Stimulated activated CD8-positive, alpha-beta memory T cell treated with anti-CD3 and anti-CD28 coated beads, Interleukin-4, amount 100 ng/mL, for 48 hours (primary cell): ENCODE measurements at places on chromosomes 2 and 18.

DNA sequence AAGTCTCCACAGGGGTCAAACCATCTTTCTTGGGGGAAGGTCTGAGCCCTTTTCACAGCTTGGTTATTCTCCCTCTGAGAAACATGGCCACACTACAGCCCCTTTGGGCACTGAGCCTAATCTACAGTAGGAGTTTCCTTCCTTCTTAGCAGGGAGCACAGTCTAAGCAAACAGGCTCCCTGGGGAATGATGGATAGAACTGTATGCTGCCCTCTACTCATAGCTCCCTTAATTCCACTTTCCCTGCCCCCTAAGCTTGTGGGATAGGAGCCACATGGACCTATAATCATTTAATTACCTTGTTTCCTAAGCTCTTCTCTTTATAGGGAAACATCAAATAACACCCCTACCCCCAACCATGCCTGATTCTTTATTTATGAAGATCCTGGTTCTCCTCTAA is 442.1 kb upstream of the MEX3C start:
- no peak for DNase-seq

- no peak for DNase-seq
Observed at GRCh38 chr2:108594982-108595464, 60.8 kb downstream of the LIMS1 start.

DNA sequence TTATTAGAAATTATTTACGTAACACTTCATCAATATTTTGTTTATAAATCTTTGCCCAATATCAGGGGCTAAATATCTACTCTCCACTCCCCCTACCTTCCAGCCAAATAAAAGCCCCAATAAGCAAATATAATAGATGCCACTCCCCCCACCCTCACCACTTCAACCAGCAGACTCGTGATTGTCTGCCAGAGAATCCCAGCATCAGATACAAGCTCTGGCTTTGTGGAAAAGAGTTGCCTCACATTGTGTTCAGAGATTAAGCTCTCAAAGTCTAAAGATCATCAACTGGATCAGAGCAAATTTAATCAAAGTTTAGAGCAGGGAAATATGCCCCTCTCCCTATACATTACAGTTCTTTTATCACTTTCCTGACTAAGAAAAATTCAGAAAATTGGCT is 39.5 kb downstream of the AOX1 start:
- no peak for DNase-seq

DNA sequence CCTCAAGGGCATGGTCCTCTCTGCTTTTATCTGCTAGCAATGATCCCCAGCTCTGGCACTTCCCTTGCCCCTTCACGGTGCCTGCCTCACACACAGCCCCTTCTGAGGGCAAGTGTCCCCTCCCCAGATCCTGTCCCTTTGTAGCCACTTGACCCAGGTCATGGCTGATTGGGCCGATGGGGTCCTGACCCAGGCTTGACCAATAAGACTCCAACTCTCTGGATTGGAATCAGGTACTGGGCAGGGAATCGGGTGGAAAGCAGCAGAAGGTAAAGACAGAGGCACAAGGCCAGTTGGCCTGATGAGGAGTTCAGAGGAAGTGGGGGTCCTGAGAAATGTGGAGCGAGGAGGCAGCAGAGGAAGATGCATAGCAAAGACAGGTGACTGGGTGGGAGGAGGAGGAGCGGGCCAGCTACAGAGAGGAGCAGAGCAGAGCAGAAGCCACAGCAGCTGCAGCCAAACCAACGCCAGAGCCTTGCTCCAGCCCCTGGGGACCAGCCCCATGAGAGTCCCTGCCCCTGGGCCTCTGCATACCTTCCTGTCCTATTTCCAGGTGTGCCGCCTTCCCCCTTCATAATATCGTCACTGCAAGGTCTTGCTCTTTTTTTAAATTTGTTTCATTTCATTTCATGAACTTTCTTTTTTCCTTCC is 39.1 kb downstream of the CAPN13 start:
- peak; percentile 15 for DNase-seq

GRCh38 chr2:75288760-75289159 is 89.4 kb upstream of the TACR1 start:
- DNase-seq = no peak

- DNase-seq = peak; percentile 32
Observed at GRCh38 chr2:25664183-25664964, 9.0 kb downstream of the DTNB start.

GRCh38 chr2:98172150-98172765 is 85.3 kb downstream of the VWA3B start:
- DNase-seq = no peak

DNA sequence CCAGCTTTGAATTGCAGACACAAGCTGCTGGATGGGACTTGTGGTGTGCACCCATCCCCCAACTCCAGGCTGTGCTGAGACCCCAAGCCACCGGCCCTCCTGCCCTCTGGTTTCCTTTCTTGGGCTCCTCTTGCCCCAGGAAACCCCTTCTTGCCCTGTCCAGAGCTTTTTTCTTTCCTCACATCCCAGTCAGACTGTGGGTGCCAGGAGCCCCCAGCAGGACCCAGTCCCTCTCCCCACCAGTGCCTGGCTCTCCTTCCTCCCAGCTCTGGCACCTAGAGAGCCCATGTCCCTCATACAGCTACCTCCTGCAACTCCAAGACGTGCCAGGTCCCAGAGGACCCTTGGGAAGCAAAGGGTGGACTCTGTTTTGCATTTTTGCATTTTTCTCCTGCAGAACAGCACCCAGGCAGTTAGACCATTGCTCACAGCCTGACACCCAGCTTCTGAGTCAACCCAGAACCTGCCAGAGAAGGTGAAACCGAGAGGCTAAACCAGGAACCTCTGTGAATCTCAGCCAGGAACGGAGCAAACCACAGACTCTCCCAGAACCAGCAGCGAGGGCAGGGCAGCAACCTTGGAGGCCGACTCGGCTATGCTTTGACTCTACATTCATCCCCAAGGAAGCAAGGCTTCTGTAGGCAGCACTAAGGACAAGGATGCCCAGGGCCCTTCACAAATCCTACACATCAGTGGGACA is 221.1 kb downstream of the ANAPC1 start:
- peak; percentile 71 for DNase-seq

DNA sequence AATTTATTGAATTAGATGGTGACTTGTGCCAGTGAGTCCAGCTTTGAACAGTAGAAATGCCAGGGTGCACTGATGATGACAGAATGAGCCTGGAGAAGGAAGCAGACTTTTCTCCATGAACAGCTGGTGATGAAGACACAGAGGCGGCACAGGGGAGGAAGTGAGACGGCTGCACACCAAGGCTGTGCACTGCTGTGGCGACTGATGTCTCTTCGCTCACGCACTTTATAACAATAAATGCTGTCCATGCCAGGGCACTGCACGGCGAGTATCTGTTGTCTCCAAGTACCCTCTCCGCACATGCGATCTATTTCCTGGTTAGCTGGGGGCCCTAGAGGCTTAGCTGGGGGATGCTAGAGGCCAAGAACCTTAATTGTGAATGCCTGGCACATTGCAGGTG is 175.2 kb downstream of the TMEM200C start:
- DNase-seq = no peak

- DNase-seq = no peak
Observed at GRCh38 chr2:187749804-187750431, 195.7 kb upstream of the TFPI start.

DNA sequence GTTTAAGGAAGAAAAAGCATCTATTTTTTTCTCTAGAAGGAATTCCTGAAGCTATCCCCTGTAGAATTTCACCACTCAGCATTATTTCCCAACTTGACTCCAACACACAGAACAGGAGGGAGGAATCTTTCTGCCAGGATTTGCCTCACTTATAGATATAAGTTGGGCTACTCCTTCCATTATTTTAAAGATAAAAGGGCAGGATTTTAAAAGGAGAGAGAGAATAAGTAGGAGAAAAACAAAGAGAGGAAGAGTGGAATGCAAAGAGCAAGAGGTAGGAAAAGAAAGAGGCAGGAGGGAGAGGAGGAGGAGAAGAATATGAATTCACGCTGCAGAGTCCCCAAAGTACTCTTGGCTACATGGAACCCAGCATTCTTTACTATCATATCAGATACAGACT is 182.5 kb downstream of the TCF4 start:
- no peak for DNase-seq

DNA sequence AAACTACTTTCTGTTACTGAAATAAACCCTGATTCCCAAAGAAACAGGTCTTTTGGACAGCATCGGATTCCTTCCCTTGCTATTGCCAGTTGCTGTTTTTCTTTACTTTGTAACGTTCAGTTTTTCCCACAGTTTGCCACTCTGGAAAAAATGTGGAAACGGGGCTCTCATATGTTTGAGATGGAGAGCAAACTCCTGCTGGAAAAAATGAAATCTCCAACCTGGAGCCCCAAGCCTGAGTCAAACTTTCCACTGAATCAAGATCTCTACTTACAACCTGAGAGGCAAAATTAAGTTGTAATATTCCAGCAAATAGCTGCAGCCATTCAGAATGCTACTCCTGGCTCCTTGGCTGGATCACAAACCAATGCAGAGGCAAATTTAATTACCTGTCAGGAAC is 270.7 kb downstream of the SRBD1 start:
- no peak for DNase-seq

DNA sequence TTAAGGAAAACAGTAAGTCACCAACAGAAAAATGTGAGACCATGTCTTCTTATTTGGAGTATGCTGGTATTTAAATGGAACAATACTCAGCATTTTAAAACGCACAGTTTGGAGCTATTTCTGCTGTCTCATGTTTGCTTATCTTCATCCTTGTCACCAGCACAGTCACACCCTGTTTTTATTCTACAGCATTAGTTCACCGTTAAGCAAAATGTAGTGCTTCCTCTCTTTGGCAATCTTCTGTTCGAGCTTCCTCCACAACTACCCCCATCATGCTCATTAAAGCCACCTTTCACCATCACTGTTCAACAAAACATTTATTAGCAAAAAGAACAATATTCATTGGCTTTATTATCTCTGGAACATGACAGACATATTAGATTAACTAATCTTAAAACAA is 64.0 kb downstream of the SLC40A1 start:
- no peak for DNase-seq

- DNase-seq = no peak
Observed at GRCh38 chr18:24988253-24988840, 363.6 kb downstream of the ZNF521 start.

- peak; percentile 57 for DNase-seq
Observed at GRCh38 chr18:49227441-49228165, 232.8 kb downstream of the DYM start.

DNA sequence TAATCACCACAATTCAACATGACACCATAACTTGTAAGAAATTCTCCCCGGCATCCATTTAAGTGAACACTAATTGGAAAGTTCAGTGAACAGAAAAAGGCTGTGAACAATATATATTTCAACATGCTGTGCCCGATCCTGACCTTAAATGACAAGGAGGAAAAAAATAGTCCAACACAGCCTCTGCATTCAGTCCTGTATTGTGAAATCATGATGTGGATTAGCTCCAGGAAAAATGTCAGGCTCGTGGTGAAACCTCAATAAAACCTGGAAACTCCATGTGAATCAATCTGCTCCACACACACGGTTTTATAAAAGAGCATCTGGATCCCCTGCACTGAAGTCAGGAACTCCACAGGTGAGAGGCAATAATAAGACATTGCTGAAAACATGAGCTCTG is 145.4 kb upstream of the SPOPL start:
- DNase-seq = no peak

DNA sequence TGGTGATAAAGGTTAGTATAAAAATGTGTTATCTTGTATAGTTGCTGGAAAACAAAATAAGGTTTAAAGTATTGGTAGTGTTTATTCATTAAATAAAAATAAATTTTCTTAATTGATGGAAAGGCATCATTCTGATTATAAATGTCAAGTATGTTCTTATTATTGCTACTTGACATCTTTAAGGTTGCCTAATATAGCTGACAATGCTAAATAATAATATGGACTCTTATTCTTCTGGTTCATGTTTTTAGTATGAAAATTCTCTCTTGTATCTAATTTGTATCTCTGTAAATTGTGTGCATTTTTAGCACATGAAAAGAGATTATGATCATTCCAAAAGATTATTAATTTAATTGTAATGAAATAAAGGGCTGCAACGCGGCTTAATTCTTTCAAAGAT is 25.0 kb downstream of the RBM44 start:
- no peak for DNase-seq

DNA sequence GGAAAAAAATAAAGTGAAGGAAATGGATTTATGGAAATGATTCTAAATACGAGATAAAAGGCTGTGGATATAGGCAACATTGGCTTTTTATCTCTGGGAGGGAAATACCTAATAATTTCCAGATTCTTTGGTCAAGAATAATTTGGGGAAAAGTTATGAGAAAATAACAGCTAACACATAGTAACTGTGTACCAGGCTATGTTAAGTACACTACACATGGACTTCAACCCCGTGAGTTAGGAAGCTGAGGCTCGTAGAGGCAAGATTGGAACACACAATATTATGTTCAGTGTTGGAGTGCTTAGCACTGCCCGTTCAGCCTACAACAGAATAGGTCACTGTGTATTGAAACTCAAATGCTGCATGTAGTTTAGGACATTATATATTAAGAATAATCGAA is 34.3 kb upstream of the GPD2 start:
- no peak for DNase-seq

DNA sequence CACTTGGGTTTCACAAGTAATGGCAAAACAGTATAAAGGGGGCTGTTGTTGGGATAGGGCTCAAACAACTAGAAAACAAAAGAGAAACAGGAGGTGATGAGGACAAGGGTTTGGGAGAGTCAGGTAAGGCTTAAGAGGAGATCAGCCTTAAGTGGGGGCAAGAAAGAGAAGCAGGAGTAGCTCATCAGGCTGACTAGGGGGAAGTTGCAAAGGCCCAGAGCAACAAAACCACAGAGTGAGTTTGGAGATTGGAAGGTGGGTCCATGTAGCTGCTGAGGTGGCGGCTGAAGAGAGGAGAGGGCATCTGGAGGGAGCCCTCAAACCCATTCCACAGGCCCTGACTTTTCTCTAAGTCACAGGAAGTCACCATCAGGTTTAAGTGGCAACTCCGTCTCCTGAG is 126.0 kb downstream of the MREG start:
- DNase-seq = no peak

- no peak for DNase-seq
Observed at GRCh38 chr2:172467382-172467781, 40.0 kb downstream of the ITGA6 start.

DNA sequence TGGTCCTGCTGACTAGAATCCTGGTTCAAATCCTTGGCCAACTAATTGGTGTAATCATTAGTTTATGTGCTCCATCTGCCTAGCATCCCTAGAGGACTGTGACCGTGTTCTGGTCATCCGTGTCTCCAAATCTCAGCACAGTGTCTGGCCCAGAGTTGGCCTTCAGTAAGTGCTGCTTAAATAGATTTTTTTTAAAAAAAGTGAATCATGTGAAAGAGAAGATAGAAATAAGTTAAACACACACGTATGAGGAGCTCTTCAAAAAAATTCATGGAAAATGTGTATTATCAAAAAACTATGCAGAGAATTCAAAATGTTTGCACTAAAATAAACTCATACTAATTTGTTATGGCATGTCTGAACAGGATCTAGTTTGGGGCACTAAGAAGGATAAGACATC is 129.3 kb upstream of the TLK1 start:
- DNase-seq = no peak

DNA sequence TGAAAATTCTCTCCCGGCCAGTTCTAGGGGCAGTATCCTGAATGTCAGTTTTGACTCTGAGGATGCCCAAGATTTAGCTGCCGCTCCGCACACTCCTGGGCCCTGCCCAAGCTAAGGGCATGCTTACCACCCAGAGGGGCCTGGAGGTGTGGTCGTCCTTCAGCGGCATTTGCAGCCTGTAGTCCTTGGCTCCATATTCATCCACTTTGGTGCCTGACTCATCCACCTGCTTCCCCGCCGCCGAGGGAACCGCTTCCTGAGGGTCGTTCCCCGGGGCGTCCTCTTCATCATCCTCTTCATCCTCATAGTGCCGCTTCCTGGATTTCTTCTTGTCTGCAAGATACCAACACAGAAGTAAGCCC is 577 bp downstream of the ERCC3 start:
- DNase-seq = no peak

- DNase-seq = no peak
Observed at GRCh38 chr18:9419956-9420631, 55.2 kb upstream of the RALBP1 start.
